Left forelimb (tissue), 1 donor: ENCODE measurements at places on chromosomes 11 and 22.

DNA sequence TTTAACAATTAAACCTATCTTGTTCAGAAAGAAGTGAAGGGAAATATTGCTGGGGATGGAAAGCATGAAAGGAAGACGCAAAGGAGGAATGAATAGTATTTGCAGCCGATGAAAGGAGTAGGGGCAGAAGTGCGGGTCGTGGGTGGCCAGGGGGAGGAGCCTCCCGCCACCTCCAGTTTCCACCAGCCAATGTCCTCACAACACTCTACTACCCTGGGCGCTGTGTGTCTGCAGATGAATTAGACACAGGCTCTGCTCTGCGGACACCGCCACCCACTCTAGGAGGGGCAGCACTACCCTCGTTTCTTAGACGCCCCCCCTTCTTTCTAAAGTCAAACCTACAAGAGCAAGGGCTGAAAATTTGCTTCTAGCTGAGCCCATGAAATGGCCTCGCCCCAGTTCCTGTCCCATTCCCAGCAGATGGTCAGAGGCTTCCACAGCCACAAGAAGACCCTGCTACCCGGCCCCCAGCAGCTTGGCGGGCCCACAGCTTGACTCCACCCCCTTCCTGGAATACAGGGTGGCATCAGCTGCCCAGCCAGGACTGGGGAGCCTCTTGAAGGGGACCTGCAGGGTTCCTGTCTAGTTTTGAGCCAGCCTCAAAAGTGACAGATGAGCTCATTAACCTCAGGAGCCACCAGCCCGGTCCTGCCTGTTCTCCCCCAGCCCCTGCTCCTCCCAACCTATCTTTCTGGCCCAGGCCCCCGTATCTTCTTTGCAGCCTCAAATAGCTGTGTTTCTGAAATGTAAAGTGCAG lies 268.1 kb downstream of the BUD13 start:
- no peak for DNase-seq

DNA sequence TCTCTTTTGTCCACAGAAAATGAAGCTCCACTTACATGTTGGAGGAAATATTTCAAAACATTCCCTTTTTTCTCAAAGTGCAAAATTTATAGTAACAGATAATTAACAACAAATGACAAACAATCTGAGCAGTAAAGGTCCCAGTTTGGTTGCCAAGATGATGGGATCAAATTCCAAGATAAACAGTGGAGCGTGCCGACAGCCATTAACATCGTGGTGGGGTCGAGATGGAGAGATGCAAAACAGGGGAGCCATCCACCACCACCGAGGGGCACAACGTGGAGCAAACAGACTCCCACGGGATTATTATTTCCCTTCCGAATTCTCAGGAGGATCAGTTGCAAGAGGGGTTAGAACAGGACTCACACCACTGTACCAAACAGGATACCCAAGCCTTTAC lies 17.2 kb downstream of the MPPED2 start:
- DNase-seq: no peak

DNA sequence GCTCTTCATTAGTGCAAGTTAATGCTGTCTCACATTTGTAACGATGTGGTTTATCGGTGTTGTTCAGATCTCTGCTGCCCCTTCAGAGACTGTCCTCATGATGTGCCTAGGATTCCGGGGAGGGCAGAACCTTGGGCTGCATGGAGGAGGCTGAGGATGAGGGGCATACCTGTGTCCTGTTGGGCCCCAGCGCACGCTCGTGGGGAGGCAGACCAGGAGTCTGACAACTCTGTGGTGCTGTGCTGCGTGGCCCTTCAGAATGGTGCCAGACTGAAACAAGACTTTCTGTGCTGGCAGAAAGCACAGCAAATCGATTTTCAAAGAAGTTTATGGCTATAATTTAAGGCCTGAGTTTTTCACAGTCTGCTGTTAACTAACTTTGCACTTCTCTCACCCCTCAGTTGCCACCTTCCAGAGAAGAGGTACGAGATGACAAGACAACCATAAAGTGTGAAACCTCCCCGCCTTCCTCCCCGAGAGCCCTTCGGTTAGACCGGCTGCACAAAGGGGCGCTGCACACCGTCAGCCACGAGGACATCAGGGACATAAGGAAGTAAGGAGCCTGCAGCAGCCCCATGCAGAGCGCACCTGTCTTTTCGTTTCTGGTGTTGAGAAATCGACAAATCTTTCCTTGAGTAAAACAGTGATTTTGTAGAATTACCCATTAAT lies 44.3 kb upstream of the CTTN start:
- no peak for DNase-seq

DNA sequence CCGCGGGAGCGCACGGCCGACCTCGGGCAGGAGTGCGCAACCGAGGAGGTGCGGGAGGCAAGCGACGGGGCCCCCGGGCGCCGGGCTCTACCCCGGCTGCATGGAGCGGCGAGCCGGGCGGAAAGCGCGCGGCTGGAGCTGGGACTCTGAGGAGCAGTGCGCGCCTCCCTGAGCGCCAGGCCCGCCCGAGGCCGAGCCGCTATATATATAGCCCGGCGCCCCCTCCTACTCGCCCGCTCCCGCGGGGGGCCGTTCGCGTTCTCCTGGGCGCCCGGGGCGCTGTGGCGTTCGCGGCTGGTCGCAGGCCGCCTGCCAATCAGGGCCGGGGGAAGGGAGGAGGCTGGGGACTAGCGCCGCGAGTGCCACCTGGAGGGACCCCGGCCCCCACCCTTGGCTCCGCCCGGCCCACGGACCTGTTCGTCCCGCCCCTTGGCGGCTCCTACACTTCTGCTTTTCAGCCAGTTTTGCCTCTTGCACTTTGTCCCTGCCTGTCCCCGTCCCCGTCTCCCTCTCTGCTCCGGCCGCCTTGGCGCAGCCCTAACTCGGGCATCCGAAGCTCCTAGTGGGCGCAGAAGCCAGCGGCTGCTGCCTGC lies at the start of gene FGF4:
Gene FGF4 (minus strand): TSS at position 179 of the 593 bp plus-strand sequence. CDS start 257 bp downstream, outside the sequence.
- DNase-seq: no peak

DNA sequence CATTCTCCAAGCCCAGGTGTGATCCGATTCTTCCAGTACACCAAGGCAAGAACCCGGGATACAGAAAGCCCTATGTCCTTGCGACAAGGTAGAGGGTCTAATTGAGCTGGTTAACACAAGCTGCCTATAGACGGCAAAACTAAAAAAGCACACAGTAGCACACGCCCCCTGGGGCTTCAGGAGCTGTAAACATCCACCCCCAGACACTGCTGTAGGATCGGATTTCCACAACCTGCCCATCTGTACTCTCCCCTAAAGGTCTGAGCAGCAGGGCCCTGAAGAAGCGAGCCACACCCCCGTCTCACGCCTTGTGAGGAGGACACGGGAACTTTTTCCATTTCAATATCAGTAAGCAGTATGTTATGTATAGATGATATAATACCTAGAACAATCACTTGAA lies 624.7 kb downstream of the BUD13 start:
- peak; percentile 26 for DNase-seq

DNA sequence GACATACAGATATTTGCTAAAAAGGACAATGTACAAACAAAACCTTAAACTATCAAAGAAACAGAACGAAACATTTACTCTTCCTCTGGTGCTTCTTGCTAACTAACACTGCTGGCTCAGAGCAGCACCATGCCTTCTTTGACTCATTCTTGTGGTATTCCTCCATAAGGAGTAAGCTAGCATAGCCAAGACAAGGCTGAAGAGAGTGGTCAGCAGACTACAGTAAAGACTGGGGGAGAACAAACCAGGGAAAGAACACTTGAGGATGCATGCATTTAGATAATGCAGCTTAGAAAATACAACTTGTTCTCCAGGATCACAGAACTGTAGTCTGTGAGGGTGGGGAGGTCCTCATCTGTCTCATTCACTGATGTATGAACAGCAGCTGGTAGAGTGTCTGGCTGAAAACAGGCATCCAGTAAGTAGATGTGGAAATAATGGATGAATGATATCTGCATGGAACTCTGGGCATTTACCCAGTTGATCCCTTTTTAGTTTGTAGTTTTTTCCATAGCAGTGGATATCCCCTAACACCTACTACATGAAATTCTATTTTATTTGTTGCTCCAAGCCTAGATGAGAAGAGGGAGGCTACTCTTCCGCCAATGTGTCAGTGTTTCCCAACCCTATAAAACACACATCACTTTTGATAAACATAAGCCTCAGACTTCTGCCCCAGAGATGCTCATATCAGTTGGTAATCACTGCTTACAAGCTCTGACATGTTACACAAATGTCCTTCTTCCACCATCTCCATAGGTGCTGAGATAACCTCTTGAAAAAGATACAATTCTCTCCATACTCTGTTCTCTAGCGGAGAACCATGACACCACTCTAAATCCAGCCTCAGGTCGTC lies 7.3 kb downstream of the SNX19 start:
- DNase-seq: no peak

- no peak for DNase-seq
Measured at GRCh38 chr11:67178878-67179277, 59.8 kb downstream of the KDM2A start.

- DNase-seq: no peak
Measured at GRCh38 chr11:4054643-4055042, 40.0 kb upstream of the RRM1 start.

GRCh38 chr11:102564110-102564509 lies 33.6 kb upstream of the MMP7 start:
- no peak for DNase-seq

DNA sequence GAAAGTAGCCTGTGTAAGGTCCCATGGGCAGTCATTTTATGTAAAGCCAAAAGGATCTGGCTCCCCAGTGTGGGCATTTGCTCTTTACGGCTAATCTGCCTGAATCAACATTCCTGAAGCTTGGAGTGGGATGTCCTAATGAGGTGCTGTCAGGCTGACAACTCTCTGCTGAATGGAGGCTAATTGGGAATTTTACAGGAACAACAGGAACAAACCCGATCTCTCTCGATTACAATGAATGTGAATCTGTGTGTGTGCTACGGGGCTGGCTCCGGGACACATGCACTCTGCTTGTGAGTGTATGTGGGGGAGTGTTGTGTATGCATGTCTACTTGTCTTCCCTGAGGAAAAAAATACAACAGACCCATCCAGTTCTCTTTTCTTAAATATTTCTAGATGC lies 415.2 kb downstream of the TENM4 start:
- DNase-seq: no peak

DNA sequence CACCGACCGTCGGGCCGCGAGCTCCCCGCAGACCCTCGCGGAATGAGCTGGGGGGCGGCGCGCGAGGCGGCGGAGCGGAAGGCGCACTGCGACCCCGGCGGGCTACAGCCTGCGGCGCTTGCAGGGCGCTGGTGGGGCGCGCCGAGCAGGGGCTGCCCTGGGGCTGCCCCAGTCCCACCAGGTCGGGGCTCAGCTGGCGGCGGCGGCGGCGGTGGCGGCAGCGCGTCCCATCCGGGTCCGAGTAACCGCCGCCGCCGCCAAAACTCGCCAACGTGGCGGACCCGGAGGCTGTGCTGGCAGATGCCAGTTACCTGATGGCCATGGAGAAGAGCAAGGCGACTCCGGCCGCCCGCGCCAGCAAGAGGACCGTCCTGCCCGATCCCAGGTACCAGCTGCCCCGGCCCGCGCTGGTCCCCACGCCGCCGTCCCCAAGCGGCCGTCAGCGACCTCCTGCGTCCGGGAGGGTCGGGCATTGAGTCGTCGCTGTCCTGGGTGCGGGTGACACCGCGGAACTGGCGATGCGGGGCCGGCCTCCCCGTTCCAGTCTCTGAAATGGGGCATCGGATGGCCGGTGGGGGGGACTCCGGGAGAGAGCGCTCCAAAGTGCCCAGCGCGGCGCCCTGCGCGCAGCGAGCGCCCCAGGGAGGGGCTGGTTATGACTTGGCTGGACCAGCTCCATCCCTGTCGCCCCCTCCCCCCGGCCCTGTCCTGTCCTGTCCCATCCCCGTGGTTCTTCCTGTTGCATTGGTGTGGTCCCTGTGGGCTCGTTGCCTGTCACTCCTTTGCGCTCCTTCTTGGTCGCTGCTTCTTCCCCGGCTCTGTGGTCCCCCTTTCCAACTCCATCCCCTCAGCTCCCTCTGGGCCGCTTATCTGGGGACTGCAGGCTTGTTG lies 63.5 kb downstream of the CRYBB2 start:
- no peak for DNase-seq

DNA sequence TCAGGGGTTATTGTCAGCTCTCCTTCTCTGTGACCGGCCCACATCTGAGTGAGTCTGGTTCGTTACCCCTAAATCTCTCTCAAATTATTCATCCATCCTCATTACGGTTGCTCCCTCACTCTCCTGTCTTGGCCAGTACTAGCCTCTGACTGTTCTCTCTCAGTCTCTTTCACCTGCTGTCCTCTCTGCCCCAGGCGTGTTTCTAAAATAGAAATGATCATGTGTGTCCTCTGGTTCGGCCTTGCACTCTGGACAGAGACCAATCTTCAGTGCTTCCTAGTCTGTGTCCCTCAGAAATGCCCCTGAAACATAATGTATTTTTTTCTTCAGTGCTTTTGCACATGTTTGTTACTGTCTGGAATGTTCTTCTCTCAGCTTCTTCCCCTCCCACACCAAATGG lies 4.9 kb downstream of the PSMD13 start:
- DNase-seq: no peak

- DNase-seq: no peak
Measured at GRCh38 chr22:26432619-26433311, 3.7 kb downstream of the ASPHD2 start.

GRCh38 chr22:50641696-50642607 lies 14.0 kb upstream of the ARSA start:
- DNase-seq: no peak

DNA sequence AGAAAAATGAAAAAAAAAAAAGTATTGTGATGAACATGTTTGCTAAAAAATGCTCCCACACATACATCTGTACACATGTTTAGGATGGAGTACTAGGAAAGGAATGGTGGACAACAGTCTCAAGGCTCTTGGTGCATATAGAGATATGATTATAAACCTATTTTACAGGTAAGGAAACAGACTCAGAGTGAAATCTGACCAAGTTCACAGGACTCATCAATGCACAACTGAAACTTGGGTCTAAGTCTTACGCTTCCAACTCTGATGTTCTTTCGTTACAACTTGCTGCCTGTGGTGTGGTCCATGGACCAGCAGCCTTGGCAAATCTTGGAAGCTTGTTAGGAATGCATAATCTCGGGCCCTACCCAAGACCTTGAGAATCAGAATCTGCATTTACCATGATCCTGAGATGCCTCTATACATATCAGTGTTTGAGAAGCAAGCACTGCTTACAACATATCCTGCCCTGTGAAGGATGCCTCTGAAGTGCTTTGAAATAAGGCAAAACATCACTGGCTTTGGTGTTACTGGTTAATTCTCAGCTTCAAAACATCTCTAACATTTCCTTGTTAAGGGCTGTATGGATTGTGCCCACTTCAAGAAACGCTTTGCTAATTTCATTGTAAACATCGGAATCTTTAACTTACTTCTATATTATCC lies 39.9 kb upstream of the NUP160 start:
- no peak for DNase-seq

DNA sequence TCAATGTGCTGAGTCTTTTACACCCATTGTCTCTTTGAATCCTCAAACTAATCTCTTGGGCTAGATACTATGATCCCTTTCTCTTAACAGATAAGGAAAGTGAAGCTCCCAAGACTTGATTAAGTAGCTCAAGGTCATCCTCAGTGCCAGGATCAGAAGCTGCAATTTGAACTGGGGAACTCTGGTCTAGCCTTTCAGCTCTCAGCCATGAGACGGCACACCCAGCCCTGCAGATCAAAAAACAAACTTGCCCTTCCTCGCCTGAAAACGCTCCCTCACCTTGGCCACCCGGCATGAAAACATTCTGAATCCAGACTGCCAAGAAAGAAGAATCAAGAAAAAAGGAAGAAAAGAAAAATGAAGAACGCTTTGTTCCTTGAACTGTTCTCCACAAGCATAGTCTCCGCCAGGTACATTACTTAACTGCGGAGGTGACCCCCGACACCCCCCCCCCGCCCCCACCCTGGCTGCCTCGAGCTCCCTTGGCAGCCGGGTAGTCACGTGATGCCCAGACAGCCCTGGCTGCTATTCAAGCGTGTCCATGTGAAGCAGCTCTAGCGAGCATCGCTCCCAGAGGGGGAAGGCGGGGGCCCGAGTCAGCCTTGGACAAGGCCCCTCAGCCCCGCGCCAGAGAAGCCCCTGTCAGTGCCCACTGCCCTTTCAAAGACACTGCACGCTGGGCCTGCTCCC lies 451.2 kb downstream of the MIAT start:
- no peak for DNase-seq
